ENCODE measurements at places on chromosomes 12 and 14.

DNA sequence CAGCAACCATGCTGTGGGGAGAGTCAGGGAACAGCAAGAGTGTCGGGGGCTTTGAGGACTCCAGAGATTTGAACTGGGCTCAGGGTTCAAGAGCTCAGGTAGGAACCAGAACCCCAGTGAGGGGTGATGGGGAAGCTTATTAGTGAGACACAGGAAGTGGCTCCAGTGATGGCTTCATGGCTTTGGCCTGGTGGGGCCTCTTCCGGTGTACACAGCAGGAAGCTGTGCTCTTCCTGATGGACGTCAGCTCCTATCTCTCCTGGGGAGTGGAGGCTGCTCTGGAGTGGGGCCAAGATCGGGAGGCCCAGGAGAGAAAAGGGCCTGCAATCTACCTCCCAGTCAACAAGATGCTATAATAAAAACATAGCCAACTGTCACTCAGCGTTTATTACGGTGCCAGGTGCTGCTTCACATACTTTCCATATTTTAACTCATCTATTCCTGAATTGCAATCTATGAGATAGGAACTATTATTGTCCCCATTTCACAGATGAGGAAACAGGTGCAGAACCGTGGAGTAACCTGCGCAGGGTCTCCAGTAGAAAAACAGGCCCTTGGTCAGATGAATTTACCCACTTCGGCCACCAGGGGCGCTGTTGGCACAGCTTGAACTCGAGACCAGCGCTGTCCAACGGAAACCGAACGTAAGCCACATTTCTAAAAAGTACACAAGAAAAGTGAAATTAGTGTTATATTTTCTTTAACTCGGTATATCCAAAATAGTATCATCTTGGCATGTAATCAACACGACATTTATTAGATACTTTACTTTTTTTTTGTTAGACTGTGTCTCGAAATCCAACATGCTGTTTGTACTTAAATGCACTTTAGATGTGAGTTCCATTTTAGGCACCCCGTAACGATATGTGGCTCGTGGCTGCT lies 63.6 kb upstream of the DLK1 start:
- peak; percentile 85 for DNase-seq

DNA sequence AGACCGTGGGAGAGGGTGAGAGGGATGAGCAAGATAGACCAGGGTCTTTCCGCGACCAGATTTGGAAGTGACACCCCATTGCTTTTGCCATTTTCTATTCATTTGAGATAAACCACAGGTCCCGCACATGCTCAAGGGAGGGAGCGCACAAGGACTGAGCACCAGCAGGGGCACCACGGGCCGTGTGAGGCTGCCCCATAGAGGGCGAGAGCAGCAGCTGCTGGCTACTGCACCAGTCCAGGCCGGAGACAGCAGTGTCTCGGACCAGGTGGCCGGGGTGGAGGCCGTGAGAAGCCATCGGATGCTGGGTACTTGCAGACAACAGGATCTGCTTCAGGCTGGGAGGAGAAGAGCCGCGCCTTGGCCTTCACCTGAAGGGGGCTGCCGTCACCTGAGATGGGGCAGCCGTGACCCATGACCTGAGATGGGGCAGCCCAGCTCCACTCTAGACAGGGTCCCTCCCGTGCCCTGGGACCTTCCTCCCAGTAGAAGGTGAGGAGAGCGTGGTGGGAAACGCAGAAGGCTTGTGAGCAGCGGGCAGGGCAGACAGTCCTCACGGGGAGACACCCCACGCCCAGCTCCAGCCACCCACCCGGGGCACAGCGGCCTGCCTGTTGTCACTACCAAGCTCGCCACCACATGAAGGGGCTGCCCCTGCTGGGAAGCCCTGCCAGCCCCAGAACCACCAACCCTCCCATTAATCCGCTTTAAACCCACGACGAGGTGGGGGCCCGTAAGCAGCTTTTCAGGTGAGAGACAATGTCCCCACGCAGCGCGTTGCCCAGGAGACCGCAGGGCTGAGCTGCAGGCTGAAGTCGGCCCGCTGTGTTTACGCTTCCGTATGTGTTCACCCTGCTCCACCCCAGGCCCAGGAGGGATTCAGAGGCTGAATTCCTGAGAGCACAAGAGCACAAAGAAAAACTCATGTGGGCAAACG lies 61.7 kb upstream of the FBRSL1 start:
- no peak for DNase-seq

- no peak for DNase-seq
Measured at GRCh38 chr12:25372969-25373817, 122.5 kb upstream of the KRAS start.

- DNase-seq, result no peak
Measured at GRCh38 chr14:68216079-68216478, 396.5 kb downstream of the RAD51B start.

DNA sequence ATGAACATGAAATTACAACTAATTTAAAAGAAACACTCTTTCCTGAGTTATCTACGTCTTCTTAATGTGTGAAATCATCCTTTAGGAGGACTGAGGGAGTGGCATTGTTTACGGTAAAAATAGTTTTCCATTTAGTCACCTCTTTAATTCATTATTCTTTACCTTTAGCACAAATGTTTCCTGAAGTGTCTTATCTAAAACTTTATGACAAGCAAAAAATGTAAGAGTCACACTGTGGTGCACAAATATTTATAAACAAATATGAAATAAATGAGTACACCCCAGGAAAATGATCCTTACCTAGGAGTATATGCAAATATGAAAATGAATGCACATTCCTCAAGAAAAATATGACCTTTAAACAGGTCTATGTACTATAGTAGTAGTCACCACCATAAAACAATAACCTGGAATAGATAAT lies 104.6 kb downstream of the PTPRR start:
- no peak for DNase-seq

DNA sequence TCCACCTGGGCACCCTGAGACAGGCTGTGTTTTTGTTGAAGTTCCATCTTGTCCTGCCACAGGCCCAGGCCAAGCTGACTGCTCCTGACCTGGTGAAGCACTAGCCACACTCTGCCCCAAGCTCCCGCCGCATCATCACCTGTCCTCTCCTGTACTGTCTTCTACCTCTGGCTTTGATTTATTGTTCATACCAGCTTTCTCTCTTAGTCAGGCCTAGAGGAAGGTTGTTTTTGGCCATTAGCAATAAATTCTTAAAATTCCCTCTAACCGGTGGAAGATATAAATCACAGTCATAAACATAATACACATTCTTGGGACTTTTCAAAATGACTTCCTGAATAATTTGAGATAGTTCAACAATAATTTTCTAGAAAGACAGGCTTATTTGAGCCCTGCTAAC lies 169.4 kb downstream of the DAD1 start:
- no peak for DNase-seq

- no peak for DNase-seq
Measured at GRCh38 chr12:42812086-42812485, 222.5 kb upstream of the PRICKLE1 start.

DNA sequence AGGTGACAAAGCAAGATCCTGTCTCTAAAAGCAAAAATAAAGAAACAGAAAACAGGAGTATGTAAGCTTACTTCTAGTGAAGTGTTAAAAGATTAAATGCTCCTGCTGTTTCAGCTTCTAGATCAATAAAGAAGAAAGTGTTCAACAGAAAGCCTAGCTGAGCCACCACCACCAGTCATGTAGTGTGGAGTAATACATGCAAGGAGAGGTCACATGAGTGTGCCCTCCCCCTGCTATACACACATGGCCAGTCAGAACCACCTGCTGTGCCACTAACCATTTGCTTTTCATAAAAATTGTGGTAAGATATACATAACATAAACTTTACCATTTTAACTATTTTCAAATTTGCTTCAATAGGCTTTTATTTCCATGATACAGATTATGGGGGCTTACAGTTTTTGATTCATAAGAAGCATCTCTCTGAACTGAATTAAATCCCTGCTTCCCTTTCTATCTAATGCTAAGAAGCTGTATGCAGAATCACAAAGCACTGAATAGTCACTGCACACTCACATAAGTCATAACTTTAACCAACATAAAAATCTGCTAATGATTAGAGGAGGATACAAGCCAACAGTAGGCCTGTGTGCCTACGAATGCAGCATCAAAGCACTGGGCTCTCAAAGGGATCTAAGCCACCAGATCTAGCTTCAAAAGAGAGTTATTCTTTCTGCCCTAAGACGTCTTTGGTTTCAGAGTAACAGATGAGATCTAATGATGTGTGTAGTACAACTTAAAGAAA lies 515.5 kb downstream of the C12orf50 start:
- DNase-seq, result no peak

DNA sequence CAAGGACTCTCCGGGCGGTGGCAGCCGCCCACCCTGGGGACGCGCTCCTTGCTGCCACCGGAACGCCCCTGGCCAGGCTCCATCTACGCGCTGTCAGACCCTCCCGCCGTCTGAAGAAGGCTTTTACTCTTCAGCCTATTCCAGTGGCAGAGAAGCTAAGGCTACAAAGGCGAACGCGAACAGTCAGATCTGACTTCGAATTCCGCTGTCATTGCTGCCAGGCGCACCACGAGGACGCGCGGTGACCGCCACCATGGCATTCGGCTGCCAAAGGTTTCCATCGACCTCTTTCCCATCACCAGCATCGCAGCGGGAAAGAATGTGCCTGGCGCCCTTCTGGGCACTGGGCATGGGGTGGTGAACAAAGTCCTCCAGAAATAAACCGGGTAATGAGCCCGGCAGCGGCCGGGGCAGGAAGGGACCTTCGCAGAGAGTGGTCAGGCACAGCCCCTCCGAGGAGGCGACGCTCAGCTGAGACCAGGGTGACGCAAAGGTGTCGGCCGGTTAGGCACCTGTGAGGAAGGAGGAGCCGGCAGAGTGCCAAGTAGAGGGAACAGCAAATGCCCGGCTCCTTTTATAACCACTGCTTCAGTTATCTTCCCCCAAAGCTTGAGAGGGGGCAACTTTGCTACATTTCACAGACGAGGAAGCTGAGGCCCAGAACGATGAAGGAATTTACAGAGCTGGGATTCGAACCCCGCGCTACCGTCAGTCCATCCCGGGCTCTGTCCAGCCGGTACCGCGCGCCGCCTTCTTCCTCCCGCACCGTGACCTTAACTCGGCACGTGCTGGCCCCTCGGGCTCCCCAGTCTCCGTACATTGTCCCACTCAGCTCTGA lies 1.9 kb upstream of the RFX4 start:
- DNase-seq, result no peak

DNA sequence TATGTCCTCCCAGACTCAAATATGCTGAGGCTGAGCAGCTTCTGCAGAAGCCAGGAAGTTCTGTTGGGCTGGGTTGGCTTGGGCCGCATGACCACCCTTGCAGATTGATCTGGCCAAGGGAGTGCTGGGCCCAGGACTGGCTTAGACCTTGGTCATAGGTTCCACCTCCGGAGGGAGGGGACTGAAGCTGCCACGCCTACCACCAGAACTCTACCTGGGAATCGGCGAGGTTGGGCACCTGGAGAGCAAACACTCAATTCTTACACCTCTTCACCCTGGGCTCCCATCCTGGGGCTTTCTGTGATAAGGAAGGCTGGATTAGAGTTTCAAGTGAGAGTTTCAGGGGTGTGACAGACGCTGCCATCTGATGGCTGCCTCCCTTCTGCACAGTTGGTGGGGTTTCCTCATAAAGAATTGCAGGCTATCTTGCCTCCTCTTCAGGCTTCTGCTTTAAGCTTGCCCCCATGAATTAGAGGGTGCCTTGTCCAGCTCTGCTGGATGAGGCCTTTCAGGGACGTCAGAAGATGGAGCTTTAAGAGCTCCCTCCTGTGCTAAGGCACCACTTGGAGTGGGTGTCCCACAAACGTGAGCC lies 5.8 kb downstream of the SLC24A4 start:
- no peak for DNase-seq

DNA sequence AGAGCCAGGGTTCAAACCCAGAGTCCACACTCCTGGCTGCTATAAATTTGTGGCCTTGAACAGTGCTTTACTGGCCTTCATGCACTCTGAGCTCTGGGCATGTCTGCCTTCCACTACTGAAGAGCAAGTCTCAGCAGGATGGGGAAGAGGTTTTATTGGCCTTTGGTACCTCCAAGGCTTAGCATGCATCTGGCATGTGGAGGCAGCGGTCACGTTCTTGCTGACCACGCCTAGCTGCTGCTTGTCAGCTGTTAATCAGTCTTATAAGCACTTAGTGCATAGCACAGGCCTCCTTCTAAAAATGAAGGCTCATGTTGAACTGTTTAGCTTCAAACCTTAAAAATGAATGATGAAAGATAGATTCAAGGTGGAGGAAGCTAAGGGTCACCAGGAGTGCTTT lies 177.5 kb downstream of the PELI2 start:
- no peak for DNase-seq

GRCh38 chr14:23492618-23493272 lies 23.2 kb downstream of the NGDN start:
- no peak for DNase-seq

DNA sequence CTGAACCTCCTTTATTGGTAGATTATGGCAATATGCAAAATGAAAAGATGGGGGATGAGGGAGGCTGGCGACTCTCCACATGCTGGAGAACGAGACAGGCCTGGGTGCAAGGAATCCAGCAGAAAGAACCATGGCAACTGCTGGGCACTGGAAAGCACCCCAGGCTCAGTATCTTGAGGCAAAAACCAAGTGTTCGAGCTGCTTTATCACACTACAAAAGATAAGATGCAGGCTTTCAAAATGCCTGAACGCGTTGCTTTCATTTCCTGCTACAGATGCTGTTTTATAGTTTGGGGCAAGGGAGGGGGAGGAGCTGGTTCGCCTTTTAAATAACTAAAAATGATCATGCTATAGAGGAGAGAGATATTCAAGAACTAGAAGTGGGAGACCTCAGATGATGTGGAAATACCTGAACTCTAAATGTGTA lies 38.9 kb downstream of the NIN start:
- no peak for DNase-seq

DNA sequence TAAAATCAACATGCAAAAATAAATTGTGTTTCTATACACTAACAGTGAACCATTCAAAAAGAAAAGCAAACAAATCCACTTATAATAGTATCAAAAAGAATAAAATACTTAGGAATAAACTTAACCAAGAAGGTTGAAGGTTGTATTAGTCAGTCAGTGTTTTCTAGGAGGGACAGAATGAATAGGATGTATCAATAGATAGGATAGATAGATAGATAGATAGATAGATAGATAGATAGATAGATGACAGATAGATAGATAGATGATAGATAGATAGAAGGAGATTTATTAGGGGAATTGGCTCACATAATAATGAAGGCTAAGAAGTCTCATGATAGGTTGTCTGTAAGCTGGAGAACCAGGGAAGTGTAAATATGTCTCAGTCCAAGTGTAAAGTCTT lies 37.2 kb upstream of the MON2 start:
- DNase-seq, result no peak

DNA sequence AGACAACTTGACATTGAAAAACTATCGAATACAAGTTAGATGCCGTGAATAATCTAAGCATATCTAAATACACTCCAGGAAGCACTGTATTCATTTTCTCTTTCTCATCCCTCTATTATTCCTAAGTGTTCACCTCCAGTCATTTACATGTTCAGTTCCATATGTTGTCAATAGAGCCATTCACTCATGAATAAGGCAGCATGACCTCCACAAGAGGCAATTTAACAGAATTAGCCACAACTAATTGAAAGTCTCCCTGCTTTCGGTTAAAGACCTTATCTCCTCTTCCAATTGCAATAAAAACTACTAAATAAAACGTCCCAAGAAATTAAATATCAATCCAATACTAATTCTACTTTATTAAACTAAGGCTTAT lies 1.8 kb downstream of the LRIG3 start:
- DNase-seq, result no peak
